Tibial artery (tissue), 4 donors: ENCODE measurements at places on chromosomes 5 and 9.

- no peak for DNase-seq
Measured at GRCh38 chr5:152456815-152457443, 51.9 kb upstream of the NMUR2 start.

DNA sequence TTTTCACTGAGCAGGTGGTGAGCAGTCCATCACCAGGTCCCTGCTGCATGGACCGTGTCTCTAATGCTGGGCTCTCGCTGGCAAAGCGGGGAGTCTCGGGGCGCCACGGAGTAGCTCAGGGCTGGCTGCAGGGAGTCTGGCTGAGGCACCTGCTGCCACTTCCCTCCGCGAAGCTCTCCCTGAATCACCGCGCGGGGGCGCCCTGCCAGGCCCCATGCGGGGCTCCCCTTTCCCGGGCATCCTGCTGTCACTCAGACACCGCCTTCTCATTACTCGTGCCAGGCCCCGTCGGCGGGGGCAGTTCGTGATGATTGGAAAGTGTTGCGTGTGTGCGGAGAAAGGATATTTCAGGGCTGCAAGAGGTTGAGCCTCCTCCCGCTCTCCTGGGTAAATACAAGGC lies 335.8 kb downstream of the IRX2 start:
- DNase-seq: no peak

GRCh38 chr5:57779383-57780223 lies 297.0 kb upstream of the ACTBL2 start:
- DNase-seq: no peak

DNA sequence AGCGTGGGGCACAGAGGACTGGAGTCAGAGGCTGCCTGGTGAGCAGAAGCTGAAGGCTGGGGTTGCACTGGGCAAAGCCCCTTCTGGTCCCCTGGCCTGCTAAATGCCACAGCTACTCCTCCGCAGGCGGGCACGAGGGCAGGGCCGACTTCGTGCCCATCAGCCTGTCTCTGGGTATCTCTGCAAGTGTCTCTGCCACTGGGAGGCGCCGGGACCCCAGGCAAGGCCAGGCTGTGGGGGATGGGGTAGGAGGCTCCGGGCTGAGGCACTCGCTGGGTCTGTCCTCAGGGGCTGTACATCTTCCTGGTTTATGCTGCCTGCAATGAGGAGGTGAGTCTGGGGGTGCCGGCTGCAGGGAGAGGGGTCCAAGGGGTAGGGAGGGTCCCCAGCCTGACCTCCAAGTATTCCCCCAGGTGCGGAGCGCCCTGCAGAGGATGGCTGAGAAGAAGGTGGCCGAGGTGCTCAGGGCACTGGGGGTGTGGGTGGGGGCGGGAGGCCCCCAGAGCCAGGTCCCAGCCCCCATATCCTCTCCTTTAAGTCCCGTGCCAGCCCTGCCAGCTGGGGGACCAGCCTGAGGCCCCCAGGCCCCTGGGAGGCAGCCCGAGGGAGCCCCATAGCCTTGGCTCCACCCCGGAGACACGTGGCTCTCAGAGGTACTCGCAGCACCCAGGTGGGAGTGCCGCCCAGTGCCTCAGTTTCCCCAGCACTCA lies 25.1 kb downstream of the ADGRD2 start:
- DNase-seq: no peak

GRCh38 chr5:179387151-179388110 lies 42.2 kb upstream of the ADAMTS2 start:
- DNase-seq: no peak

- no peak for DNase-seq
Measured at GRCh38 chr9:110802416-110803035, 133.9 kb downstream of the MUSK start.

DNA sequence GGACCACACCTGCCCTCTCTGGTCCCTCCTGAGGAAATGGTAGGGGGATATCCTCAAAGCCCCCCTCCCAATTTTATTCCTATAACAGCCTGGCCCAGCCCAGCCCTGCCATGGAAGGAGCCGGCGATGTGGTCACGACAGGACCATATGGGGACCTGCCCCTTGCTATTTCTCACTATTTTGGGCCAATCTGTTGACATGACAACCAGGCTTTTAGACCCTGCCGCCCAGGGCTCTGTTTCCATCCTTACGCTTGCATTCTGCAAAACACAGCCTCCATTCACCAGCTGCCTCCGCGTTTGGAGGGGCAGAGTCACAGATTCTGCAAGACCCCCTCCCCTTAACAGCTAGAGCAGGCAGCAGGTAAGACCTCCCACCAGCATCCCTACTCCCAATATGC lies 112.2 kb downstream of the GABBR2 start:
- no peak for DNase-seq

GRCh38 chr5:124873188-124873587 lies 126.7 kb upstream of the ZNF608 start:
- no peak for DNase-seq

GRCh38 chr5:35242702-35243258 lies 12.5 kb upstream of the PRLR start:
- no peak for DNase-seq

- peak; percentile 25 for DNase-seq
Measured at GRCh38 chr5:176742246-176743105, 67.9 kb upstream of the UNC5A start.

DNA sequence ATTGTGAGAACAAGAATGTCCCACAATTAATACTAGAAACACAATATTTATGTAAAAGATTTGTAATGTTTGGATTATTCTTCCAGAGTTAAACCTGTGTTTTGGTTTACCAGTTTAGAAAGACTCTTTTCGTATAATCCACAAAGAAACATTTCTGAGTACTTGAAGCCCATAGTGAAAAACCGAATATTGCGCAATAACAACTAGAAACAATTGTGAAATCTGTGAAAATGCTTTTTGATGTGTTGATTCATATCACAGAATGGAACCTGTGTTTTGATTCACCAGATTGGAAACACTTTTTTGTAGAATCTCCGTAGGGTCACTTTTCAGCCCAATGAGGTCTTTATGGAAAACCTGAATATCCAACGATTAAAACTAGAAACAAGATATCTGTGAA lies 386.2 kb downstream of the PRDM9 start:
- no peak for DNase-seq

DNA sequence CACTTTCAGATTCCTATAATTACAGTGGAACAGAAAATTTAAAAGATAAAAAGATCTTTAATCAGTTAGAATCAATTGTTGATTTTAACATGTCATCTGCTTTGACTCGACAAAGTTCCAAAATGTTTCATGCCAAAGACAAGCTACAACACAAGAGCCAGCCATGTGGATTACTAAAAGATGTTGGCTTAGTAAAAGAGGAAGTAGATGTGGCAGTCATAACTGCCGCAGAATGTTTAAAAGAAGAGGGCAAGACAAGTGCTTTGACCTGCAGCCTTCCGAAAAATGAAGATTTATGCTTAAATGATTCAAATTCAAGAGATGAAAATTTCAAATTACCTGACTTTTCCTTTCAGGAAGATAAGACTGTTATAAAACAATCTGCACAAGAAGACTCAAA lies 29.5 kb downstream of the ZFYVE16 start:
- DNase-seq: no peak

GRCh38 chr9:75950998-75951397 lies 60.5 kb downstream of the PCSK5 start:
- DNase-seq: no peak

DNA sequence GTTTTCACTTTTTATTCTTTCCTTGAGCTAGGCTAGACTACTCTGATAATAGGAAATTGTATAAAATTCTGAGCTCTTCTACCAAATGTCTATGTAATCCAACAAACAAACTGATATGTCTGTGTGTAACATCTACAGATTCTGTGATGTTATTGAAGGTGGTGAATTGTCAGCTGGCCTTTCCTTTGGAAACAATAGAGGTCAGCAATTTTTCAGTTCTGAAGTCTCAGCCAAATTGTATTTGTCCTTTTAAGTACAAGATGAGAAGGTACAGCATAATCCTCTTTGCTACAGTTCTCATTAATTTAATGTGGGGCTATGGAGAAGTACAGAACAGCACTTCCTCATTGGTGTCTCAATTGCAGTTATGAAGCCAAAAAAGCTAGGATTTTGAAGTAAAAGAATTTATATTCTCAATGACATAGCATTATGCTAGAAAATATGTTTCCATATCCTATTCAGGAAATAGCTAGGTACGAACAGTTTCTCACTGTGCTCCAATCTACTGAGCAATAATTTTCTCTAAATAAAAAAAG lies 198.0 kb downstream of the HINT1 start:
- DNase-seq: no peak

GRCh38 chr9:123957168-123957721 lies 27.3 kb upstream of the DENND1A start:
- no peak for DNase-seq

DNA sequence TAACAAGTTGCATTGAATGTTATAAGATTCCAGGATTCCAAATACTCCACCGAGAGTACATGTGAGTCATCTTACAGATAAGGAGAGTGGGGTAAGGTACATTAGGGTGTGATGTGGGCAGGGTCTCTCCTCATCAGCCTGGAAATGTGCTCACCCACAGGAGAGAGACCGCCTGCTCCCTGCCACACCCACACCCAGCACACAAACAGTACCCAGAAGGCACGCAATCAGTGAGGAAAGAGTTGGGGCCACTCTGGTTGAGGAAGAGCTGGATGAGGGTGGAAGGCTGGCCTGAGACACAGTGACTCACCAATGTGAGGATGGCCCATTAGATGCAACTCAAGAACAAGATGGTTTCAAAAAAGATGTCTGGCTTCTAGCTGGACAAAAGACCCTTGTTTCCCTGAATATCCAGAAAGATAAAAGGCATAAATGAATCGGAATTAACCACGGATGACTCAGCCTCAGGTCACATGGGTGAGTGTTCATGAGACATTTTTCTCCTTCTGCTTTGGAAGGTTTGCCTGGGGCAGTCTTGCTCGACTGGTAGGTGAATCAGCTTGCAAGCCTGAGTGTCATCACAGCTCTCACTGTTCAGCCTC lies 51.1 kb upstream of the LHFPL2 start:
- DNase-seq: no peak

- DNase-seq: no peak
Measured at GRCh38 chr5:159768243-159768642, 148.0 kb upstream of the ADRA1B start.

GRCh38 chr5:120817044-120817985 lies 353.2 kb downstream of the PRR16 start:
- no peak for DNase-seq

DNA sequence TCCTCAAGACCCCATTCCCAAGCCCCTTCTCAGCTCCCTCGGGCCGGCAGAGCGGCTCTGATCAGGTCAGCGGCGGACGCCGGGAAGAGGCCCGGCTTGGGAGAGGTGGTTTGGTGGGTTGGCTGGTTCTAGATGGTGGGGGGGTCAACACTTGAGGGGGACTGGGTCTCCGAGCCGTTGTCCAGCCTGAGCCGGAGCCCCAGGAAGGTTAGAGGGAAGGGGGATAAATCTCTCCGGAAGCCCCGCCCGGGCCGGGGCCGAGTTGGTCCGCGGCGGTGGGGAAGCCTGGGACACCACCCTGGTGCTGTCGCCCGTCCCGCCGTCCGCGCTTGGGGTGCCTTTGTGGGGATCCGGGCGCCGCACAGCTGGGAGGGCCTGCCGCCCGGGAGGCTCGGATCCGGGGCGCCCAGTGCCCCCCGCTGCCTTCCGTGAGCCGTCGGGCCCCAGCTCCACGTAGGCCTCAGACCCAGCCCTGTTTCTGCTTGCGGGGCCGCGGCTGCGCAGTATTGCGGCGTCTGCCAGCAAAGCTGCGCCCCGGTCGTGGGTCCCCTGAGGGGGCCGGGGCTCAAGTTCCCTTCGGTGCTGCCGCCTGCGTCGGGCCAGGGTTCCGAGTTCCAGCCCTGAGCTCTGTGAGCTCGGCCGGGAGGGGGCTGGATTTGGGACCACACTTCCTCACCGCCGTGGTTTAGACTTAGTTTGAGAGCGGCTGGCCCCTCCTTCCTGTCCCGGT lies 542 bp upstream of the TRIM52 start:
- peak; percentile 86 for DNase-seq

- DNase-seq: no peak
Measured at GRCh38 chr9:72977670-72978069, 24.8 kb upstream of the ALDH1A1 start.

DNA sequence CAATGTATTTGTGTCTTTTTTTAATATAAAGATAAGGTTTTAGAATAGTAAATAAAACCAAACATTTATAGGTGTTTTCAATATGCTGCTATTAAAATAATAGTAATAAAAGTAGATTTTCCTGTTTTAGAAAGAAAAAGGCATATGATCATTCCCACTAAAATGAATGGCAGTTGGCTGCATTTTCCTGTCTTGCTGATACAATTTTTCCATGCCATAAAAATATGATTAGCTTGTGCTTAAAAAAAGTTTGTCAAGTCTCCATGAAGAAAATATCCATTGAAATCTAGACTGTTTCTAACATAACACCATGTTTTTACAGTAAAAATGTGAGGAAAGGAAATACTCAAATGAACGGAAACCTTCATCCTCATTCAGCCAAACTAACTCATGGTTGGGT lies 65.0 kb downstream of the FBXL7 start:
- no peak for DNase-seq

- peak; percentile 74 for DNase-seq
Measured at GRCh38 chr5:168916266-168916665, 337.1 kb upstream of the PANK3 start.

- no peak for DNase-seq
Measured at GRCh38 chr5:27876071-27876470, 837.7 kb upstream of the CDH9 start.

DNA sequence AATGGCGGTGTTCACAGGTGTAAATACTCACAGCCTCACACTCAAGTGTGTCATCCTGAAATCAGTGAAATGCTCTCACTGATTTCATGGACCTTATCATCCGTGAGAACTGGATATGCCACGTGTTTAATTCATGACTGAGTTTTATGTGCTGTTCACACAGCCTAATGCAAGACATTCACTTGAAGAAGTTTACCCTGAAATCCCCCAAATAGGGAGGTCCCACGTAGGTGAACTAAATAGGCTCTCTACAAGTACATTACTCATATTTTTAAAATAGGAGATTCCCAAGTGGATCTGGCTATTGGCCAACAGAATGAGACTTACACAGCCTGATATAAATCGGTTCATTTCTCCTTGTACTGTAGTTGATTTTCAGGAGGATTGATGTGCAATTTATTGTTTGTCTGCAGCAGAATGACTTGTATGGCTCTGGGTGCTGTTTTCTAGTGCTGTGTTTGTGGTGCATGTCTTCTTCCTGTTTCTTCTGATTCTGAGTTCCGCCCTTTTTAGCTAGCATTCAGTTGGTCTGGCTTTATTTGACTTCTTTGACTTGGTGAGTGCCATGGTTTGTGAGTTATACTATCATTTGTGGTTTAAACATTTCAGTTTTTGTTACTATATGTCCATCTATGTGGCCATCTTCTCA lies 25.1 kb downstream of the TRIO start:
- DNase-seq: no peak

DNA sequence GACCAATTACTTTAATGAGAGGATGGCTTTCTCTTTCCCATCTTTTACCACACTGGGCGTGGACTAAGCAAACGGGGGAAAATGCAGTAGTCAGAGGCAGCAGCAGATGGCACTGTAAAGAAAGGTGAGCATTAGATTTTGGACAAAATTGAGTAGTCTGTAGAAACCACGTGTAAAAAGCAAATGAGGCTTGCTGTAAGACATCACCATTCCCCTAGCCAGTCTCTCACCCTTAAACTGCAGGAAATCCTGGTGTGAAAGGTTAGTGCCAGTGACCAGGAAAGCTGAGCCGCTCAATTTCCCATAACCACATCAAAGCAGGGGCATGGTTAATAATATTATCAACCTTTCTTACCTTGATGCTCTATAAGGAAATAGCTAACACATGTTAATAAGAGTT lies 31.8 kb downstream of the SPATA31C2 start:
- no peak for DNase-seq

- no peak for DNase-seq
Measured at GRCh38 chr9:76342858-76343257, 51.4 kb downstream of the RFK start.
